ENCODE measurements at places on chromosomes 4 and X. TPM values are rescaled to one million over a fixed set of nuclear protein-coding genes. Genes with fewer than 3 reads are reported as not detected.

Gene CT45A6
- total RNA-seq = not detected

Gene TRPC5OS
- total RNA-seq = not detected

Gene ZNF595
- total RNA-seq = 11.1 TPM

Gene SORCS2
- total RNA-seq = not detected

Gene FRG2
- total RNA-seq = not detected

Gene IQCM
- total RNA-seq = not detected

Gene NLGN3
- 0.40 TPM for total RNA-seq

Gene ALAS2
- not detected for total RNA-seq

Gene CSN1S1
- total RNA-seq = not detected

Gene NKX6-1
- not detected for total RNA-seq

Gene CYBB
- not detected for total RNA-seq

Gene CFAP299
- total RNA-seq = not detected

Gene FOXP3
- not detected for total RNA-seq

Gene RHOXF2
- total RNA-seq = not detected

Gene ARMCX2
- 75.2 TPM for total RNA-seq

Gene TCP11X2
- not detected for total RNA-seq

Gene SRPK3
- 0.40 TPM for total RNA-seq

Gene OTC
- not detected for total RNA-seq

All from endothelial cell of umbilical vein (primary cell).